ENCODE measurements at places on chromosomes 13 and 19.

DNA sequence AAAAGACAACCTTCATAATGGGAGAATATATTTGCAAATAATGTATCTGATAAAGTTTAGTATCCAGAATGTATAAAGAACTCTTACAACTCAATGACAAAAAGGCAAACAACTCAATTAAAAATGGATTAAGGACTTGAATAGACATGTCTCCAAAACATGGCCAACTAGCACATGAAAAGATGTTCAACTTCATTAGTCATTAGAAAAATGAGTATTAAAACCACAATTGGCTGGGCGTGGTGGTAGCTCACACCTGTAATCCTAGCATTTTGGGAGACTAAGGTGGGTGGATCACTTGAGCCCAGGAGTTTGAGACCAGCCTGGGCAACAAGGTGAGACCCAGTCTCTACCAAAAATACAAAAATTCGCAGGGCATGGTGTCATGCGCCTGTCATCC lies 18.8 kb upstream of the ZMYM5 start:
- no peak for DNase-seq

- DNase-seq = no peak
Observed at GRCh38 chr19:55031178-55031577, 6.9 kb downstream of the GP6 start.

GRCh38 chr13:91368676-91369440 lies 21.4 kb downstream of the MIR17HG start:
- no peak for DNase-seq

GRCh38 chr13:95375706-95376105 lies 74.5 kb upstream of the ABCC4 start:
- no peak for DNase-seq

- no peak for DNase-seq
Observed at GRCh38 chr13:45303026-45303425, 38.0 kb downstream of the TPT1 start.

- DNase-seq = no peak
Observed at GRCh38 chr13:45132369-45133064, 12.2 kb downstream of the GTF2F2 start.

DNA sequence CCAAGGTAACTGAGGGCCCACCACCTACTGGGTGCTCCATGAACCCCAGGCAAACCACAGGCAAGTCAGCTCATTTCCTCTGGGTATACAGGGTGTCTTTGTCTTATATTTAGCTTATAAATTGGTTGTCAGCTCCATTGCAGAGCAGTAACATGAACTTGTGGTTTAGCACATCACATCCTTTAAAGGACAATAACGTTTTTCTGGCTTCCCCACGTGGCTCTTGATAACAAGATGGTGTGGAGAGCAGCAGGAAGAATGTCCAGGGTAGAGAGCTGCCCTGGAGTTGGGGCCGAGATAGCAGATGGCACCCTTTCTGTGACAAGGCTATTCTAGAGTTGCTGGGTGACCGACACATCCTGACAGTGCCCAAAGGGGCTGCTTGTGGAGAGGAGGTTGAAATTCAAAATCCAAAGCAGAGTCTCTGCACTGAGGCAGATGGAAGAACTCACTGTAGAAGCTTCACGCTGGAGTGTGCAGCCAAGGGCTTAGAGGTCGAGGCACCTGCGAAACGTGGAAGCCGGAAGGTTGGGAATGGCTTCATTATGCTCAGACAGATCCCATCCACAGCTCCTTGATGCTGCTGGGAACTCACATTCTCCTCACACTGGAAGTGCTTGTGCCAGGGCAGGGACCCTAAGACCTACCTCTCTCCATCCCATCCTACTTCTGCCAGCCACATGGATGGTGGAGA lies 133.0 kb upstream of the FRY start:
- no peak for DNase-seq

- DNase-seq = no peak
Observed at GRCh38 chr13:110265341-110265681, 41.6 kb downstream of the COL4A1 start.

GRCh38 chr19:33464010-33464732 lies 57.4 kb downstream of the PEPD start:
- DNase-seq = no peak

DNA sequence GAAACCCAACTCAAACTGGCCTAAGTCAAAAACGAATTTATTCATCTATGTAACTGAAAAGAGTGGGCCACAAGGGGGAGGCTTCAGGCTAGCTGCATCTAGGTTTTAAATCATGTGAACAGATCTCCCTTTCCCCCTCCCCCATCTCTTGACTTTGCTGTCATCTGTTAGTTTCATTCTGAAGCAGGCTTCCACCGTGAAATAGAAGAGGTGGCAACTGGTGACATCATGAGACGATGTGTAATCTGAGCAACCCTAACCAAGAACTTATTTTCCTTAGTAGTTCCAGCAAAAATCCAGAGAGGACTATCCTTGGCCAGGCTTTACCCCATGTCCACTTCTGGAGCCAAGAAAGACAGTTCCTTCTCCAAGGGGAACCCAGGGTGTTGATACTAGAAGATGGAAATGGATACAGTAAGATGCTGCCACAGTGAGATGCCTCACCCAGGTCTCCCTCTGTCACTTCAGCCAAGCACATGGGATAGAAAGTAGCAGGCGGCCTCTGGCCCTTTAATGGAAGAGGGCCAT lies 9.4 kb downstream of the SAMD4B start:
- DNase-seq = peak; percentile 51

DNA sequence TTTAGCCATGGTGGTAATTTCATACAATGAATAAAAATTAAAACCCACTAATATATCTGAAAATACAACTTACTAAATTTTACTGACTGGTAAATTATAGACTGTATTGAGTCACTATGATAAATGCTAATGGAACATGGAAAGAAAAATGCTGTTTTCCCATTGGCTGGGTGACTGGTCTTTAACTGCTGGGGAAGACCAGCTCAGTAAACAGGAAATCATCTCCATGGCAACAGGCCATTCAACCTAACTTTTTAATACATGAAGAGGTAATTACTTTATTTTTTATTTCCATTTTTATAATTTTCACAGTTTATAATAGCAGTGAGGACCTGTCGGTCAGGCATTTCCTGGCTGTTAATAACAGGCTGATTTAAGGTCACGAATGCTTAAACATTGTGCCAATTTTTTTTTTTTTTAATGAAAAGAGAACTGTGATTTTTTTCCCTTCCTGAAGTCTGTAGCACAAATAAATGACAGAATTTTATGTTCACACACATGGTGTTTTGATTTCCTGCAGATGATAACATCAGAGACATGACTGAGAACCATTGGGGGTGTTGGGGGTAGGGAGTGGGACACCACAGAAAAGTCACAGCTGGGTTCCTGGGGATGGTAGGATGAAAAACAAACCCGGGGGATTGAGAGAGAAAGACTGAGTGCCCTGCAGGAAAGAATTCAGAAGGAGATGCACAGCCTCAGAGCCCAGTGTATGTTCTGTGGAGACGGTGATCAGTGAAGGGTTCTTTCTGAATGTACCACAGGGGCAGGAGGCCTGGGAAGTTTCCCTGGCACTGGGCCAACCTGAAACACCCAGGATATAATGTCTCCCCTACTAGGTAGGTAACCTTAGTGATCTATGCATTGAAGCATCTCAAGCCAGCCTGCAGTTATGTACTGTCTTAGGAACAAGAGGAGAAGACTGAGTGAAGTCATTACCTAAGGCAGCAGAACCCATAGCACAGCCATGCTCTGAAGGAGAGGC lies 297.1 kb downstream of the COG6 start:
- DNase-seq = no peak

GRCh38 chr19:45556835-45557234 lies 27.8 kb downstream of the OPA3 start:
- no peak for DNase-seq

GRCh38 chr19:51111606-51112005 lies 3.4 kb upstream of the CTU1 start:
- DNase-seq = no peak

DNA sequence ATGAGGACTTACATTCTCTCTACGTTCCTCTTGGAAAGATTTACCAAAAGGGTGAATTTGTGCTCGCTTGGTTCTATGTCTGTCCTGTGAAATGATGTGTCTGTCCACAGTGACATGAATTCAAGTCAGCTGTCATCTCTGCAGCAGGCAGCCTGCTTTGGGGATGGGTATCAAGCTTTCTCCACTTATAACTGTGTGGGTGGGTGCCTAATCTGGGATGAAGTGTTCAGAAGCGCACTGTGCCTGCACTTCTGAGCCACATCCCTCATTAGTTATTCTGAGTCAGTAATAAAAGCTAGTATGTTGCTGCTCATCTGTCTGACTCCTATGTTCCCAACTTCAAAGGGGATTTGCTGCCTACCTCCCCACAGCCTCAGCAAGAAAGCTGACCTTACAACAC lies 86.1 kb upstream of the TUBA3C start:
- no peak for DNase-seq

- DNase-seq = peak; percentile 89
Observed at GRCh38 chr19:10102787-10103236, 334 bp upstream of the ANGPTL6 start.

DNA sequence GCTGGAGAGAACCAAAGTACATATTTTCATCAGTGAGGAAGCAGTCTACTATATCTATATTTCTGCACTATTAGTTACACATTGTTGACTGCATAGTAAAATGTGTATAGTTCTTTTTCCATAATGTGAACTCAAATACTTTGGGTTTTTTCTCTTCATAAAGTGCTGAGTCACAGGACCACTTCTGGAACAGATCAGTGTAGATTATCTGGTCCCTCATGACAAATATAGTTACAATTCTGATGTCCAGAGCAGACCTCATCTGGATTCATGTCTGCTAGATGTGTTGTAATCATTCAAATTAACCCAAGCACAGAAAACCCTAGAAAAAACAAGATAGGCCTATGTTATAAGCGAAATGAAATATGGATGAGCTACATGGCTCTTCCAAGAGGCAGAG lies 171.4 kb downstream of the SUCLA2 start:
- DNase-seq = no peak

DNA sequence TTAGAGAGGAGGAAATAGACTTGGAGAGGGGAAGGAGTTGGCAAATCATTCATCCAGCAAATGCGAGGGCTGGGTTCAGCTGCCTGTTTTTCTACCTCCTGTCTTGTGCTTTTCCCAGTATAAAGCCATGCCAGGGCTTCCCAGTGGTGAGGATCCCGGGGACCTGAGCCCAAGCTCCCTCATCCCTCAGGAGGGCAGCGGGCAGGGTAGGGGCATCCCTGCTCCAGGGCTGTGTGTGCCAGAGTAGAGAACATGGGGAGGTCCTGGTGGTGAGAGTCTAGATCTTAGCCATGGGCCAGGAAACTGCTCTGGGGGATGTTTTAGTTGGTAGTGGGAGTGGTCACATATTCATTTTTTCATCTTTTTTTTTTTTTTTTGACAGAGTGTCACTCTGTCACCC lies 43.6 kb downstream of the GPR12 start:
- DNase-seq = no peak

GRCh38 chr19:18789883-18790565 lies 1.1 kb downstream of the COMP start:
- peak; percentile 33 for DNase-seq

DNA sequence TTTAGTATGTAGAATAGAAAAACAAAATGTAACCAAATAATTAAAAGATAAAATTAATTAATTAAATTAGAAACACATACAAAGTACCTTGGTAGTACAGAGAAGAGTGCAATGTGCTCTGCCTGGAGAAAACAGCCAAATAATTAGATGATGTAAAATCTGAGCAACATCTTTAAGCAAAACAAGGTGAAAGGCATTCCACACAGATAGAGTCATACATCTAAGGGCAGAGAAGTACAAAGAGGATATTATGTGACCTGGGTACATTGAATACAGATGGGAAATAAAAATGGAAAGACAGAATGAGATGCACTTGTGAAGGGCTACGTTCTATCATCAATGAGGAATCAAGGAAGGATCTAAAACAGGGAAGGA lies 25.2 kb upstream of the FNDC3A start:
- DNase-seq = no peak

- DNase-seq = no peak
Observed at GRCh38 chr19:47479701-47480503, 4.1 kb downstream of the KPTN start.

GRCh38 chr13:29978211-29978610 lies 127.8 kb upstream of the UBL3 start:
- DNase-seq = no peak

GRCh38 chr19:42075364-42075615 lies 676 bp upstream of the ZNF574 start:
- DNase-seq = no peak

DNA sequence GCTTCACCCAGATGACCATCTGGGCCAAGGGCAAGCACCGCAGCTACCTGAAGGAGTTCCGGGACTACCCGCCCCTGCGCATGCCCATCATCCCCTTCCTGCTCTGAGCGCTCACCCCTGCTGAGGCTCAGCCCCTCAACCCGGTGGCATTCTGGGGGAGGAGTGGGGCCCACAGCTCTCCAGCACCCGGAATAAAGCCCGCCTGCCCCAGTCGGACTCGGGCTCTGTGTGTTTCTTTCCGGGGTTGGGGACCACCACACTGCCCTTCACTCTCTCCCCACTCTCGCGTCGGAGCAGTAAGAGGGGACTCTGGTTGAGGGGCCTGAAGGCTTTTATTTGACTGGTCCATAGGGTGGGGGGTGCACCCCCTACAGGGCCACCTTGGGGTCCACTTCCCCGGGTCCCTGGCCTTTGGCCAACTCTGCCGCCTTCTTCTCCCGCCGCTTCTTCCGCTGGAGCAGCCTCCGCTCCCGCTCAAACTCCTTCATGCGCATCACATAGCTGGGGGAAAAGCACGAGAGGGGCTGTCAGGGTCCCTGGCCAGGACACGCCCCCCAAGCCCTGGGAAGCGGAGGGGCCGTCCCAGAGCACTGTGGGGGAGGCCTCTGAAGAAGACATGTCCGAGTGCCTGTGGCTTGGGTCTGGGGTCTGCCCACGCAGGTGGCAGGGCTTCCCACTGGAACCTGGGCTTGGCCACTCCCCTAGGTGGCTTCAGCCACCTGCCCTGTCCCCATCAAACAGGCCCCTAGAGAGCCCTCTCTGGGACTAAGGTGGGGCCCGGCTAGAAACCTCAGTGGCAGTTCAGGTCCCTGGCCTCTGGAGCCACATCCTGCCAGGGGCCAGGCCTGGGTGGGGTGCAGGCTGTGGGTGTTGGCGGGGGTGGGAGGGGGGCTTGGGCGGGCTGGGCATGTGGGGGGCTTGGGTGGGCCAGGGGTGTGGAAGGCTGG lies 5.8 kb downstream of the NDUFB7 start:
- no peak for DNase-seq

GRCh38 chr13:41274881-41275280 lies 11.5 kb upstream of the MTRF1 start:
- no peak for DNase-seq

DNA sequence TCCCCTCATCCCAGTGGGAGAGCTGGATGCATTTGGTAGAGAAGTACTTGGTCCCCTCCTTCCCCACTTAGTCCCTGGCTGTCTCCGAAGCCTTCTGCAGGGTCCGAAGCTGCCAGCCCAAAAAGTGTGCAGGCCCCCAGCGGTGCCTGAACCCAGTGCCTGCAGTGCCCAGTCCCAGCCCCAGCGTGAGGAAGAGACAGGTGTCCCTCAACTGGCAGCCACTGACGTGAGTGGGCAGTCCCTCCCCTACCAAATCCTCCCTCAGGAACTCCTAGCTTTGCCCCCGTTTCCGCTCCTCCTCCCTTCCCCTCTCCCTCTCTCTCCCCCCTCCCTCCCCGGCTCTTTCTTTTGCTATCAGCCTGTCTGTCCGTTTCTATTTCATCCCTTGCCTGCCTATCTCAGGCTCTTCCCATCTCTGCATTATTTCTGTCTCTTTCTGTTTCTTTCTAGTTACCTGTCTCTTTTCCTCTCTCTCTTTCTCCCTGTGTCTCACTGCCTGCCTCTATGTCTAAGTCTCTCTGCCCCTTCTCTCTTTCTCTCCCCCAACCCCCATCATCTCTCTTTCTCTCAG lies 1.8 kb upstream of the LTBP4 start:
- no peak for DNase-seq

All from stimulated activated naive B cell treated with anti-CD40 and anti-IgM and Interleukin-4, amounts not matched to agents 10 μg/mL and 1 μg/mL and 100 μg/mL, for 72 hours (primary cell).